ENCODE measurements at places on chromosomes 2 and 18.

GRCh38 chr18:35005963-35006577 lies 35.1 kb upstream of the MAPRE2 start:
- peak; percentile 35 for DNase-seq

DNA sequence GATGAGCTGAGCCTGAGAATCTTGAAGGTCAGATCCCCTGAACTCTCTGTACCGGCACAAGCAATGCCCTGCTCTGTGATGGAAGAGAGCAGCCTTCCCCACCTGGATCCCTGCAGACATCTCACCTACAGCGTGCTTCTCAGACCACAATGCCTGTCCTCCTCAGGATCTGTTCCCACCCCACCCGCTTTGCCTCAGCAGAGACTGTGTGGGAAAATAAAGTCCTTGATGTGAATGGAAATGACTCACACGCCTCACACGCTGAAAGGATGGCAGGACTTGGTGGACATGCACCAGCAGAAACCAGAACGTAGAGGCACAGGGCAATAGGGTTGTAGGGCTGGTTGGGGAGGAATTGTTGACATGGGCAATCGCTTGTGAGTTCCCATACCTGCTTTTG lies 117.9 kb upstream of the POU3F3 start:
- DNase-seq: no peak

- no peak for DNase-seq
Observed at GRCh38 chr2:44498551-44498950, 136.8 kb downstream of the CAMKMT start.

DNA sequence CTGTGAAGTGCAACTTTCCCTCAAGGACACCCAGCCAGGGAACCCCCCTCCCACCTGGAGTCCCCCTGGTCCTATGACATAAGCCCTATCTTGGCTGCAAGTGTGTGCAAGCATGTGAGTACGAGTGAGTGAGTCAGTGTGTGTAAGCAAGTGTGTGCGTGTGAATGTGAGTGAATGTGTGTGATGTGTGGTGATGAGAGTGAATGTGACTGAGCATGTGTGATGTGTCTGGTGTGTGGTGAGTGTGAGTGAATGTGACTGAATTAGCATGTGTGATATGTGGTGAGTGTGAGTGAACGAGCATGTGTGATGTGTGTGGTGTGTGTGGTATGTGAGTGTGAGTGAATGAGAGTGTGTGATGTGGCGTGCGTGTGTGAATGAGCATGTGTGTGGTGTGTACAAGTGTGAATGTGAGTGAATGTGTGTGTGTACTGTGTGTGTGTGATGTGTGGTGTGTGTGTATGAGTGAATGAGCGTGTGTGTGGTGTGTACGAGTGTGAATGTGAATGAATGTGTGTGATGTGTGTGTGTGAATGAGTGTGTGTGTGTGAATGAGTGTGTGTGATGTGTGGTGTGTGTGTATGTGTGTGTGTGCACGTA lies 68.8 kb upstream of the SMAD7 start:
- DNase-seq: no peak

DNA sequence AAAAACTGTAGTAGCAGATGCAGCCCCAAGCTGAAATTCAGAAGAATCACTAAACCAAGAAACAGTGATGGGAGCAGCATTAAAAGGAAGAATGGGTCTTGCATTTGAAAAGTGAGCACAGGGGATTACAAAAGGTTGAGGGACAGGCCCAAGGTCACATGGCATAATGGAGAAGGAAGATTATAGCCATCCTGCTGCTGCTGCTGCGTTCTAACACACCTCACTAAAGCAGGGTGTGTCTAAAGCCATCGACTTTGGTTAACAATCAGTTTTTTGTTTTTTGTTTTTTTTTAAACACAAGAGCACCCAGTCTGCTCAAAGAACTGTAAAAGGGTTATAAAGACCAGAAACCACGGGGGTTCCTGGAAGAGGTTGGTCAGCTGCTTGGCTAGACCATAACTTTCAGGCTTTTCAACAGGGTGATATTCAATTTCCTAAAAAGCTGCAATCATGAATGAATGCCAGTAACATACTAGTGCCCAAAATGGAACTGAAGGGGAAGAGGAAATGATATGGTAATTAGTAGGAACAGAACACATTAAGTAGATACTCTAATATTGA lies 102.6 kb downstream of the MYO5B start:
- DNase-seq: no peak

GRCh38 chr2:38966678-38967077 lies 77.0 kb downstream of the ARHGEF33 start:
- no peak for DNase-seq

GRCh38 chr2:196431076-196431475 lies 208.4 kb upstream of the CCDC150 start:
- DNase-seq: no peak

- no peak for DNase-seq
Observed at GRCh38 chr18:39660141-39660540, 2094.5 kb upstream of the CELF4 start.

GRCh38 chr18:50662177-50662576 lies 102.3 kb downstream of the MAPK4 start:
- DNase-seq: no peak

DNA sequence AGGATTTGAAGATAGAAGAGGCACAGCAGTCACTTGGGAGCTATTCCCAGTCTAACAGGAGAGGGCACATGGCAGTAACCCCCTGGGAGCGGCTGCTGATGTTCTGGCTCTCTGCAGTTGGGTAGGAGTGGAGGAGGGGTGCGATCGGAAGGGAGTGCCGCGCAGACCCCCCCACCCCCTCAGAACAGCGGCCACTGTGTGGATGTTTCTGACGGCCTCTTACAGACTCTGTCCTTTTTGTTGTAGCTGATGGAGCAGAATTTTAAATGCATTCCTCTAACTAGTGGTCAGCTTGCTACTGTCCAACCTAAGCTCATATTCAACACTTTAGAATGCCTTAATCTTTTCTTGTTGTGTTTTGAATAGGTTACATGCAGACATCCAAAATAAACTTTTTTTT lies 127.9 kb downstream of the AGAP1 start:
- DNase-seq: no peak

- no peak for DNase-seq
Observed at GRCh38 chr2:180604077-180604476, 376.3 kb upstream of the UBE2E3 start.

DNA sequence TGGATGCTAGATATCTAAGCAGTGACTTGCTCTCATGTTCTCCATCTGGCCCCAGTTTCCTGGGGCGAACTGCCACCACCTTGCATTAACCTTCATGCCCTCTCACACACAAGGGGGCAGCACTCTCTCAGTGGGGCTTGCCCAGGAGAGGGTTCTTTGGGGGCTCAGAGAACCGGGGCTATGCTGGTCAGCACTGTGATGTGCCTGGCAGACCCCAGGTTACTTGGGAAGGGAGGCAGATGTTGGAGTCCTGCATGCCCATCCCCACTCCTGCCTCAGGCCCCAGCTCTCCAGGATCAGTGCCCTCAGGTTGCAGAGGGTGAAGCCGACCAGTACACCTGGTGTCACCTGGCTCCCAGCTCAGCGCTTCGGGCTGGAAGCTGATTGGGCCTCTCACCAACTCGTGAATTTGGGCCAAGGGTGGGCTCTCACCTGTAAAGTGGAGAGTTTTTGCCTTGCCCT lies 396.2 kb upstream of the HS6ST1 start:
- DNase-seq: no peak

GRCh38 chr2:220198896-220199295 lies 571.5 kb downstream of the SLC4A3 start:
- DNase-seq: no peak

GRCh38 chr2:63642946-63643345 lies 54.2 kb downstream of the MDH1 start:
- no peak for DNase-seq

DNA sequence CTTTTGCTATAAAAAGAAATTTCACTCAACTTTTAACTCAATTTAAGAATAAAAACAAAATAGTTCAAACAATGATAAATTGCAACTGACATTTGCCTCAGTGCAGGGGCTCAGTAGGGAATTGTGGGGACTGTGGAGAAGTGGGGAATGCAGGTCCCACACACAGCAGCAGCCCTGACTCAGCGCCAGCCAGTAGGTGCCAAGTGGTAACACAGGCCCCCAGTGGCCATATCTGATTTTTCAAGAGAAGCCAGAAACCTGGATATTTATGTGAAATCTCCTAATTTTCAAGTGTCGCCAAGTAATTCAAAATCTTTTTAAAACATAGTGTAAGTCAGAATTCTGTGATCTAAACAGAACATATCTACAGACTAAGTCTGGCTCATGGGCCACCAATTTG lies 186.3 kb downstream of the EN1 start:
- no peak for DNase-seq
